ENCODE measurements at places on chromosomes 7 and 10.
A peak's percentile ranks its signal among the peaks of the same experiment; 100 is the strongest.

DNA sequence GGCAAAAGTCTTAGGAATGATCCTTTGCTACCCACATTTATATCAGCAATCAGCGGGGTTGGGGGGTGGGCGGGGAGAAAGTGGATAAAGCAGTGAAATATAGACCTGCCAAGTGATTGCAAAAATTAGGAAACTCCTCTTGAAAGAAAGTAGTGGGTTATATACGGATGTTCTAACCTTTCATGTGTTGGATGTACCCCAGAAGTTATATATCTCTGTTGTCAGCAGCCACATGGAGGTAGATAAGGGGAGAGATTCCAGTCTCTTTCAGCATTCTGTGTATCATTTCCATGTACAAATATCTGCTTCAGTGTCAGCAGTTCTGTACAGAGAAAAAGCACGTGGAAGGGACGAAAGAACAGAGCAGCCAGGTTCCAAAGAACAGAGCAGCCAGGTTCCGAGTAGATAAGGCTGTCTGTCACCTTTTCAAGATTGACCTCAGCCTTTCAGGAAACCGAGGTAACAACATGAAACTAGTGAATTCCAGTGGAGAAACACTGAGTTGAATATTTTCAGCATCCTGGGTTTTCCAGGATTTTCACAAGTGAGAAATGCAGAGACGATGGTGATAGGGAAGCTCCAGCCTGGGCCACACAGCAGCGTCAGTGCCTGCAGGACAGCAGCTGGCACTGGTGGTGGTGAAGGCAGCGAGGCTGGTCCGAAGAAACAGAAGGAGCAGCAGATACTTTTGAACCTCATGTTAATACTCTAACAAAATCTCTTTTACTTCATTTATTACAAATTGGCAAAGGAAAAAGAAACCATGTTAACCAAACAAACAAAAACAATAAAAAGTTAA, 212.3 kb downstream of the C7orf25 start:
- DNase-seq: no peak

DNA sequence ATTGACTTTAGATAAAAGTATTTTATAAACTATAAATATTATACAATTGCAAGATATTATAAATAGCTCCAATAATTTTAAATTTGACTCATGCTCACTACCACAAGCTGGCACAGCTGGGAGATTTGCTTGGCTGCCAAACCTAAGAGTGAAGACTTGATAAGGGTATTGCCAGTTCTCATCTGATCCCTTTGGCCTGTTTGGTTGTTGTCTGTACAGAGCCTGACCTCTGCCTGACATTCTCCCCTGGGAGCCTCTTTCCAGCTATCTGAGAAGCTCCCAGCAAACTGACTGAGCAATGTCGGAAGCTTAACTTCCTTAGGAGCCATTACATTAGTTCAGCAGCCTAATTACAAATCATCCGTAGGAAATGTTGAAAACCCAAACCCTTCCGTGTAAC, 10.2 kb upstream of the LMOD2 start:
- DNase-seq: no peak

GRCh38 chr10:6612371-6612770, 32.3 kb upstream of the PRKCQ start:
- DNase-seq: no peak

- DNase-seq: no peak
Measured at GRCh38 chr7:95397381-95397780, 1.2 kb upstream of the PON3 start.

DNA sequence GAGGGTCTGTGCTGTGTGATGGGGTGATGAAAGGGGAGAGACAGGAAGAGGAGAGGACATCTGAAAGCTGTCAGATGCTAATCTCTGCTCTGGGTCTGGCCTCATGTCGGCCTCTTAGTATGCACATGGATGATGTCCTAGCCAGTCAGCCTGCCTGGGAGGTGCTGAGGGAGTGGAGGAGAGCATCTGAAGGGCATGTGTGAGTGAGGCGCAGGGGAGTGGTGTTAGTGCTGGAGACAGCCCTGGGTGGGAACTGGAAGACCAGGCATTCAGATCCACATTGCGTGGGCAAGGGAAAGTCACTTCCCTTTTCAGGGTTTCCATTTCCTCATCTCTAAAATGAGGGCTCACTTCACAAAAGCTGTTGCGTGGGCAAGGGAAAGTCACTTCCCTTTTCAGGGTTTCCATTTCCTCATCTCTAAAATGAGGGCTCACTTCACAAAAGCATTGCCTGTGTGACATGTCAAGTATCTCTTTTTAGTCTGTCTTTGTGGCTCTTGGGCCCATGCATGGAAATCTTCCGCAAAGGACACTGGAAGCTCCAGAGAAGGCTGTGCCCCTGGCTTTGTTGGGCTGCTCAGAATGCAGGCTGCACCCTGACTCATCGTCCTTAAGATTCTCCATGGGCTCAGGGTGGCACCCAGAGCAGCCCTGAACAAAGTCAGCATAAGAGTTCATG, 10.0 kb downstream of the SFTPD start:
- DNase-seq: no peak

DNA sequence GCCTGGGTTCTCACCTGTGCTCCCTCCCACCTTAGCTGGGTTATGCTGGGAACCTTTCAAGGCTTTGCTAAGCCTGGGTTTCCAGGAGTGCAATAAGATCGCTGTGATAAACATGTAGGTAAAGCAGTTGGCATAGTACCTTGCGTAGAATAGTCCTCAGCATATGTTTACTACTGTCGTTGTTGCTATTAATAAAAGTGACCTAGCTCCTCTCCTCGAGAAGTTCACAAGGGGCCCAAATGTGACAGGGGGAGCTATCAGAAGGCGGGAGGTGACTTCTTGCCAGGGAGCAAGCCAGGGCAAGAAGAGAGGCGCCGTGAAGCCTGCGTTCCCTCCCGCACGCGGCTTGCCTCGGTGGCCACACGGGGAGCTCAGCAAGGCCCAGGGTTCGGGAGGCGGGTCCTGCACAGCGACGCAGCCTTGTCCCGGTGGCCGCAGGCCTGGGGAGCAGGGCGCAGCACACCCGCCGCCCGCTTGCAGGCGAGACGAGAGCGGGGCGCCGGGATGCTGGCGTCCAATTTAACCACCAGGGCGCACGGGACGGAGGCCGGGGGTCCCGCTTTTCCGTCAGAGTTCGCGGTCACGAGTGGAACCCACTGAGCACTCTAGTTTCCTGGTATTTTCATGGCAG, 106.2 kb downstream of the SNX10 start:
- peak; percentile 69 for DNase-seq

DNA sequence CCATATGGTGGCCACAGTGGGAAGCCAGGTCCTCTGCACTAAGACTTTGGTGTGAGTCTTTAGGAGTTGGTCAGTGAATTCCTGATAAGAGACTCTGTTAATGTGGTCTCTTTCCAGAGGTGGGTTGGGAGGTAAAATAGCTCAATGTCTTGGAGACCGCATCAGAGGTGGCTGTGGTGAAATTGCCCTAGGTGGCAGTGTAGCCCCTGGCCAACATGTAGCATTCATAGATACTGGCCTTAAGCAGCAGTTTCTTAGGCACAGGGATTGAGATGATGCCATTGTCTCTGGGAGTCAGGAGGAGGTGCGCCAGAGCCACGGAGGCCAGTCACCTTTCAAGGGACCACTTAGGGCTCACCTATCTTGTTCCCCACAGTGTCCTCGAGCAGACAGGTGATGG, 202.8 kb downstream of the CREB5 start:
- no peak for DNase-seq

DNA sequence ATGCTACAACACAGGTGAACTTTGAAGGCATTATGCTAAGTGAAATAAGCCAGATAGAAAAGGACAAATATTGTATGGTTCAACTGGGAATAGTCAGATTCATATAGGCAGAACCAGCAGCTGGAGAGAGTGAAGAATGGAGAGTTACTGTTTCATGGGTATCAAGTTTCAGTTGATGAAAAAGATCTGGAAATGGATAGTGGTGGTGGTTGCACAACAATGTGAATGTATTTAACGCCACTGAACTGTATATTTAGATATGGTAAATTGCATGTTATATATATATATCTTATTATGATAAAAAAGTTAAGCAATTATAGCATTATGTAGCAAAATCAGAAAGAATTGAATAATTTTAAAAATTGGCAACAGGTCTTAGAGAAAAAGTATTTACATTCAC, 3.9 kb downstream of the LMBR1 start:
- no peak for DNase-seq

GRCh38 chr10:126268013-126268920, 120.0 kb downstream of the ADAM12 start:
- no peak for DNase-seq

GRCh38 chr10:112229096-112229495, 45.5 kb upstream of the GPAM start:
- no peak for DNase-seq

GRCh38 chr10:36573246-36573645, 552.2 kb upstream of the ANKRD30A start:
- DNase-seq: no peak

GRCh38 chr7:44917465-44917864, 32.1 kb upstream of the PURB start:
- DNase-seq: no peak

- DNase-seq: no peak
Measured at GRCh38 chr7:156209087-156209486, 396.8 kb upstream of the SHH start.

DNA sequence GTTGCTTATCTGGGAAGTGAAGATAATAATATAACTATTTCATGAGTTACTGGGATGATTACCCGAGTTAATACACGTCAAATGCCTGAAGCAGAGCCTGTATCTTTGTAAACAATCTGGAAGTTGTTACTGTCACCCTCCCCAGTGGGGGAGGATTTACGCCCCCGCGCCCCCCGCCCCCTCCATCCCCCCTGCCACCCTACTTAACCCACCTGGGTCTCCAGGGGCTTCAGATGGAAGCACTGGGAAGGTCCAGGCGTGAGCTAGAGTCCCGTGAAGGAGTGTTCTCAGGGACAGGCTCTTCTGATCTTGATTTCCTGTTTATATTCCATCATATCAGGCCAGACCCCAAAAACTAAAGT, 691 bp upstream of the PPA1 start:
- no peak for DNase-seq

DNA sequence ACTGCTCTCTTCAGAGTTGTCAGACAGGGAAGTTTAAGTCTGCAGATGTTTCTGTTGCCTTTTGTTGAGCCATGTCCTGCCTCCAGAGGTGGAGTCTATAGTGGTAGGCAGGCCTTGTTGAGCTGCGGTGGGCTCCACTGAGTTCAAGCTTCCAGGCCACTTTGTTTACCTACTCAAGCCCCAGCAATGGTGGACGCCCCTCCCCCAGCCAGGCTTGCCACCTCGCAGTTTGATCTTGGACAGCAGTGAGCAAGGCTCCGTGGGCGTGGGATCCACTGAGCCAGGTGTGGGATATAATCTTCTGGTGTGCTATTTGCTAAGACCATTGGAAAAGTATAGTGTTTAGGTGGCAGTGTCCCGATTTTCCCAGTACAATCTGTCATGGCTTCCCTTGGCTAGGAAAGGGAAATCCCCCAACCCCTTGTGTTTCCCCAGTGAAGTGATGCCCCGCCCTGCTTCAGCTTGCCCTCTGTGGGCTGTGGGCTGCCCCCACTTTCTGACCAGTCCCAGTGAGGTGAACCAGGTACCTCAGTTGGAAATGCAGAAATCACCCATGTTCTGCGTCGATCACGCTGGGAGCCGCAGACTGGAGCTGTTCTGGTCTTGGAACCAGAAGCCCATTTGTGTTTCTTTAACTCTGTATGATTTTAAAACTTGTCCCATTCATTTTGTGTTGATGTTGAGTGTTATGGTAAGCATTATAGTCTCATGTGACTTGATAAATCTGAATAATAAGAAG, 89.2 kb upstream of the CALCR start:
- DNase-seq: no peak

- no peak for DNase-seq
Measured at GRCh38 chr10:44513591-44513990, 128.7 kb upstream of the CXCL12 start.

- DNase-seq: no peak
Measured at GRCh38 chr10:124125305-124126116, 32.1 kb upstream of the CHST15 start.

- DNase-seq: no peak
Measured at GRCh38 chr7:1013581-1013980, 30.6 kb downstream of the CYP2W1 start.

DNA sequence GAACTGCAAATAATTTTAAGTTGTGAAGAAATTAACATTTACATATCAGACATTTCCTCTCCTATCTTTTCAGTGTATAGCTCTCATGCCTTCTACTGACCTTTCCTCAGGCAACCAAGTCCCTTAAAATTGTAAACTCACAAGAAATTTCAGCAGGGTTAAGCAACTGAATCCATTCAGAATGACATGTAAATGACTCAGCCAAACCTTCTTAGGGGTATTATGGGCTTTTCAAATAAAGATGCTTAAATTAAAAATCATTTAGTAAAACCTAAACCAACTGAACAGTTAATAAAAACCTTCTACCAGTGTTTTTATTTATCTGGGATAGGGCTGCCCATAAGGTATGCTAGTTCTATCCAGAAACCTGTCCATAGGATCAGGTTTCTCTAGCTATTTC, 20.7 kb downstream of the WAPL start:
- DNase-seq: no peak

- no peak for DNase-seq
Measured at GRCh38 chr10:110415809-110416208, 81.9 kb upstream of the DUSP5 start.

DNA sequence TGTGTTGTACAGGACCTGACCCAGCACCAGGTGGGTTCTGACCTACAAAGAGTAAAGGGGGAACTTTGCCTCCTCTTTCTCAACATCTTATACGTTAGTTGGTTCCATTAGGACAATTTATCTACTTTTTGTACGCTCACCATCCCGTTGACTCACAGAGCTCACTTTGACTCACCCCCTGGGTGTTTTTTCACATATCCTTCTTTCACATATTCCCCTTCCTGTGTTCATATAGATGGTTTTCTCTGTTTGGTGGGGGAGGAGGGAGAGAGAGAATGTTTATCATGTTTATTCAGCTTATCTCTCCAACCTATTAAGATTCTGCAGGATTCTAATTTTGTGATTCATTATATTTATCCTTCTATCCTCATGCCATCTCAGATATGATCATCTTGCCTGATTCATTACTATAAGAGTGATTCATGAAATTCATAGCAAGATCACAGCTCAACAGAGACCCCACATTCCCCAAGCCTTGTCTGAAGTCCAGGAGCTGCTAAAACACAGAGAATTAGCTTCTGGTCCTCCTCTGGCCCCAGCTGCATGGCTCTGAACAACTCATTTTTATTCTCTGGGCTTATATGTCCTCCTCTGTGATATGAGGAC, 37.2 kb downstream of the PRSS2 start:
- no peak for DNase-seq

- no peak for DNase-seq
Measured at GRCh38 chr7:142604671-142605070, 144.6 kb upstream of the PRSS1 start.

DNA sequence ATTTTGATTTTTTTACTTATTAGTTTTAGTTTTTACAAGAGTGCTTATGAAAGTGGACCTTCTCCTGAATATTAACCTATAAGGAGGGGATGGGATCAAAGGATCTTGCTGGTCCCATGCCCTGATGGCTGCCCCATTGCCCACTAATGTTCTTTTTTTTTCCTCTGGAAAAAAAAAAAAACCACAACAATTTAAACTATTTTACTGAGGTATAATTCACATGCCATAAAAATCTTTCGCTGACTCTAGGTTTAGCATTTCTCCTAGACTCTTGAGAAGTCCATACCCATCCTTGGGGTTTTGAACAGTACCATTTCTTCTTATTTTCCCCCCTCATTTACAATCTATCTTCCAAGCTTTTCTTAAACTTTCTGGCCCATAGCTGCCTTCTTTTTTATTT, 481.8 kb downstream of the TFEC start:
- no peak for DNase-seq

Measured in cerebellar cortex (tissue), 1 donor.